Activated CD4-positive, alpha-beta T cell treated with anti-CD3 and anti-CD28 coated beads, Interleukin-10, Interleukin-2, amounts not matched to agents 100 ng/mL and 50 ng/mL, durations not matched to agents 16 hours and 8 hours (primary cell): ENCODE measurements at places on chromosomes 6 and 20.

DNA sequence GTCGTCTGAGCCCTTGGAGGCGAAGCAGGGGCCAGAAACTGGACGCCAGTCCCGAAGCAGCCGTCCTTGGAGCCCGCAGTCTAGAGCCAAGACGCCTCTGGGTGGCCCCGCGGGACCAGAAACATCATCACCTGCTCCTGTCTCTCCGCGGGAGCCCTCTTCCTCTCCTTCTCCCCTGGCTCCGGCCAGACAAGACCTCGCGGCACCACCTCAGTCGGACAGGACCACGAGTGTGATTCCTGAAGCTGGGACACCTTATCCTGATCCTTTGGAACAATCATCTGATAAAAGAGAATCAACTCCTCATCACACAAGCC, 416 bp downstream of the RSPH4A start:
- peak; percentile 9 for DNase-seq

- DNase-seq, result no peak
Measured at GRCh38 chr20:47789081-47789763, 3.9 kb upstream of the SULF2 start.

DNA sequence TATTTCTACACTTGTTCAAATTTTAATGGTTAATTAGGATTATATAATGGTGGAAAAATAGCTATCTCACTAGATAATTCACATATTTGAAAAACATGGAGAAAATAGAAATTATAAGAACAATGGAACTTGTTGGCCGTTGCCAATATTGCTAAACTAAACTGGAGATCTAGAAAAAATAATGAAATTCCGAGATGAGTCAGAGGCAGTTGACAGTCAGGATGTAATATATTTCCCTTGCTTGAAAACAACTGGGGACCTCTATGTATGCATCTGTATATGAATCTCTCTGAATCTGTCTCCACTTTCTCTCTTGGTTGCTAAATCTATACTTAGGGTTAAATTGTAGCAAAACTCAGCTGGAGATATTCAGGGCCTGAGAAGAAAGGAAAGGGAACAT, 1108.2 kb upstream of the GJE1 start:
- DNase-seq, result no peak

DNA sequence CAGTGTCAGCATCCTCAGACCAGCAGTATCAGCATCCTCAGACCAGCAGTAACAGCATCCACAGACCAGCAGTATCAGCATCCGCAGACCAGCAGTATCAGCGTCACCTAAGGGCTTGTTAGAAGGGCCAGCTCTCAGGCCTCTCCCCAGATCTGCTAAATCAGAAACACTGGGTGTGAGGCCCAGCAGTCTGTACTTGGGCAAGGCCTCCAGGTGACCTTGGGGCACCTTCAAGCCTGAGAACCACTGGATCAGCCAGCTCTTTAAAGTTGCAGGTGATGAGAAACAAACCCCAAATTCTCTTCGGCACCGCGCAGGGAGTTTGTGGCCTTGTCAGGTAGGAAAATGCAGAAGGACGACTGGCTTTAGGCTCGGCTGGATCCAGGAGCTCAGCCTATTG, 290.5 kb upstream of the CDH4 start:
- no peak for DNase-seq

DNA sequence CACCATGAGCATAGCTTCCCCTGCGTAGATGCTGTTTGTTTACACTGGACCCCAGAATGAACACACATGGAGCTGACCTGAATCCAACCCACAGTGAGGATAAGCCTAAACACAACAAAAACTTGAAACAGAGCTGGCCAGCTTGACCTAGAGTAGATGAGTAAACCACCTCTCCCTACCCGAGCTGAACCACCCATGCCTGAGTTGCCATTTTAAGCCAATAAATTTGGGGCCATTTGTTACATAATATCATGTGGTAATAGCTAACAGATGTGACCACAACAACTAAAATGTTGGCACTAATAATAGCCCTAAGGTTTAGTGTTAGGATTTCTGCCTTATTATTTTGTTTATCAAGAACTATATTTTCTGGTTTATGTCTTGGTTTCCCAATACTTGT, 103.2 kb upstream of the GRIK2 start:
- DNase-seq, result no peak

GRCh38 chr6:70652216-70652615, 15.5 kb upstream of the SMAP1 start:
- DNase-seq, result no peak

DNA sequence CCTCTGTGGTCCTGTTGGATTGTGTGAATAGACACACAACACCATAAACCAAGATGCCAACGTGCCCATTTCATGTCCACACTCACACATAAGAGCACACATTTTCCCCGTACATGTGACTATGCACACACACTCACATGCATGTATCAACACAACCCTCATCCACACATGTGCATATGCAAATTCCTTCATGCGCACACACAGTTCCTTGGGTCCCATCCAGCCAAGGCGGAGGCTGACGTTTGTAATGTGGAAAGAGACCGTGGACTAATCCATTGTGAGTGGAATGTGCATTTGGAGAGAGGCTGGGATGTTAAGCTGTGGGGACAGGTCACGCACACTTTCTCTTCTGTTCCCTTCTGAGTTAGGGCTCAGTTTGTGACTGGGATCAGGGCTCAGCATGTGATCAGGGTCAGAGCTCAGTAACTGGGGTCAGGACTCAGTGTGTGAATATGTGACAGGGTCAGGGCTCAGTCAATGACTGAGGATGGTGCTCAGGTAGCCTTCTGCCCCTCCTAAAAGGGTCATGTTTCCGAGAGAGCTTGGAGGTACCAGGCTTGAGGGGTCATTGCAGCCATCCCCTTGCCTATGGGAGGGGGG, 628 bp upstream of the BPIFB2 start:
- no peak for DNase-seq

DNA sequence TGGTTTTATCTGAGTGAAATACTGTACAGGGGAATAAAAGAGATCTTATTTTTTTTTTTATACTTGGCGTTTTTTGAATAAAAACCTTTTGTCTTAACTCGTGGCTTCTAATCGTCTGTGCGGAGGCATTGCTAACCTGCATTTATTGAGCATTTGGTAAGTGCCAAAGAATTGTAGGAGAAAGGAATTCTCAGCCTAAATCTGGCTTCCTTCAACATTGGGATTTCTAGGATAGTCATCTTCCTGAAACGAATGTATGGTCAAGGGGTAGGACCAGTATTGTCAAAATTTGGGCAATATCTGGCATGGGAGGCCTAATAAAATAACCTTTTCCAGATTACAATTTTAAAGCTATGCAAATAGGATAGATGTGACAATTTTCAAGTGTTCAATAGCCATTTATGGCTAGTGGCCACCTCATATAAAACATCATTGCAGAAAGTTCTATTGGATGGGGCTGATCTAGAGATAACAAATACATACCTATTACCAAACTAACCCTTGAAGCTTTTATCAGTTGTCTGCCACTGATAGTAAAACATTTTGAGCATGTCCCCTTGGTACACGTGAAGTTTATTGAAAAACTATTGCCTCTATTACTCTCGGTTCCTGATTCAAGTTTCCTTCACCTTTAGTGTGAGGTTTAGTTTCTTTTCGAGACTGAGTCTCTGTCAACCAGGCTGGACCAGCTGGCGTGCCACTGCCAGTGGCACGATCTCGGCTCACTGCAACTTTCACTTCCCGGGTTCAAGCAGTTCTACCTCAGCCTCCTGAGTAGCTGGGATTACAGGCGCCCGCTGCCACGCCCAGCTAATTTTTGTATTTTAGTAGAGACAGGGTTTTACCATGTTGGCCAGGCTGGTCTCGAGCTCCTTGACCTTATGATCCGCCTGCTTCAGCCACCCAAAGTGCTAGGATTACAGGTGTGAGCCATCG, 5.6 kb downstream of the PIM1 start:
- peak; percentile 54 for DNase-seq

- no peak for DNase-seq
Measured at GRCh38 chr6:139847457-139847813, 473.0 kb upstream of the CITED2 start.
